Activated T-helper 2 cell treated with anti-CD3 and anti-CD28 coated beads, Interferon-gamma antibody, Interleukin-2, Interleukin-4, amounts not matched to agents 10 μg/mL and 5 μg/mL and 100 μg/mL, durations not matched to agents 14 hours and 24 hours and 36 hours (primary cell): ENCODE measurements at places on chromosomes 3 and 15.

GRCh38 chr3:182713743-182714517 lies 79.4 kb upstream of the ATP11B start:
- peaks cover 11% of the 10 kb centered on the region for H3K4me1 ChIP-seq
- DNase-seq: no peak
- H3K36me3 ChIP-seq: no peaks in the 10 kb centered on the region
- H3K4me3 ChIP-seq: no peak overlapping the region

GRCh38 chr15:65740148-65740547 lies 51.9 kb downstream of the DENND4A start:
- H3K27ac ChIP-seq: no peak overlapping the region
- DNase-seq: no peak
- H3K36me3 ChIP-seq: peaks cover 62% of the 10 kb centered on the region
- peaks cover 10% of the 10 kb centered on the region for H3K4me1 ChIP-seq
- H3K4me3 ChIP-seq: no peak overlapping the region

GRCh38 chr3:41234823-41235721 lies 35.8 kb downstream of the CTNNB1 start:
- H3K4me3 ChIP-seq: no peak overlapping the region
- H3K4me1 ChIP-seq: peaks cover 4% of the 10 kb centered on the region
- H3K36me3 ChIP-seq: peaks cover 92% of the 10 kb centered on the region
- no peaks in the 10 kb centered on the region for H3K27me3 ChIP-seq

DNA sequence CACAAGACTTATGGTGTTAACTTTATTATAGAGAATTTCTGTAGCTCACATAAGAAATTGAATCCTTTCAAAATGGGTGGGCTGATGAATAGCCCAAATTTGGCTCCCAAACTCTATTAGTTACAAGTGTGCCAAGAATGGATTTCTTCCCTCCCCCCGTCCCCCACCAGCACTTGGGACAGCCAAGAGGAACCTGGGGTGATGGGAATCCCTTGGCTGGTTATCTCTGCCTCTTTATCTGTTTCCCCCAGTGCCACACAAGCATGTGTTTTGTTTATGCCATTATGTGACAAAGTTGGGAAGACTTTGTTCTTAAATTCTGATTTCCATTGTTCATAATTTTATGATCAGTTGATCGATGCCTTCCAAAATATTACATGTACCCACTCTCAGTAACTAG lies 28.3 kb downstream of the CMSS1 start:
- H3K27me3 ChIP-seq: no peaks in the 10 kb centered on the region
- peaks cover 7% of the 10 kb centered on the region for H3K36me3 ChIP-seq
- no peak overlapping the region for H3K4me3 ChIP-seq
- H3K27ac ChIP-seq: peak overlapping the region; percentile 9
- peaks cover 26% of the 10 kb centered on the region for H3K4me1 ChIP-seq
- no peak for DNase-seq

- peaks cover 15% of the 10 kb centered on the region for H3K27me3 ChIP-seq
- no peak overlapping the region for H3K27ac ChIP-seq
- no peaks in the 10 kb centered on the region for H3K4me1 ChIP-seq
- H3K36me3 ChIP-seq: no peaks in the 10 kb centered on the region
- no peak for DNase-seq
These were observed 57.0 kb downstream of the SRGAP3 start for GRCh38 chr3:9192248-9193025.

GRCh38 chr3:181622365-181622764 lies 89.4 kb upstream of the SOX2 start:
- no peaks in the 10 kb centered on the region for H3K4me1 ChIP-seq
- H3K27ac ChIP-seq: no peak overlapping the region
- no peaks in the 10 kb centered on the region for H3K36me3 ChIP-seq
- DNase-seq: no peak
- no peaks in the 10 kb centered on the region for H3K27me3 ChIP-seq
- H3K4me3 ChIP-seq: no peak overlapping the region

- peaks cover 68% of the 10 kb centered on the region for H3K36me3 ChIP-seq
- peaks cover 4% of the 10 kb centered on the region for H3K4me1 ChIP-seq
- no peaks in the 10 kb centered on the region for H3K27me3 ChIP-seq
- no peak overlapping the region for H3K27ac ChIP-seq
- DNase-seq: no peak
- H3K4me3 ChIP-seq: no peak overlapping the region
These were observed 47.8 kb upstream of the USP50 start for GRCh38 chr15:50594311-50594710.

- H3K4me1 ChIP-seq: peaks cover 74% of the 10 kb centered on the region
- H3K27ac ChIP-seq: no peak overlapping the region
- no peaks in the 10 kb centered on the region for H3K27me3 ChIP-seq
- peaks cover 3% of the 10 kb centered on the region for H3K36me3 ChIP-seq
These were observed 305.6 kb upstream of the STT3B start for GRCh38 chr3:31227131-31227562.

DNA sequence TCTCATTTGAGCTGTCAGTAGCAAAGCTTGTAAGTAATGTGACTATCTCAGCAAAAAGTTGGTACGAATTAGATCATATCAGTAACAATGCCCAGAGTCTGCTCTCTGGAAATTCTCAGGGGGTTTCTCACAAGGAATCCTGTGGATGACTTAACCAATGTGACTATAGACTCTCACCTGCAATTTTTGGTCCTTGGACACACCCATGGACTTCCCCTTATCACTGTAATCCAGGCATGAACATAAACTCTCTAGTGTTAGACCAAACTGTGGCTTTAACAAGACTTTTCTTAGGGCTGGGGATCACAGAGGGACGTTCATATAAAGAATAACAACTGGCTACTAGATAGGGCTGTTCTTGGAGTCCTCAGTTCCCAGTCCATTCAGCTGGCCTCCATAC lies 3.9 kb upstream of the ZNF80 start:
- H3K27ac ChIP-seq: peak overlapping the region; percentile 36
- no peaks in the 10 kb centered on the region for H3K27me3 ChIP-seq
- DNase-seq: no peak
- H3K4me1 ChIP-seq: peaks cover 36% of the 10 kb centered on the region

DNA sequence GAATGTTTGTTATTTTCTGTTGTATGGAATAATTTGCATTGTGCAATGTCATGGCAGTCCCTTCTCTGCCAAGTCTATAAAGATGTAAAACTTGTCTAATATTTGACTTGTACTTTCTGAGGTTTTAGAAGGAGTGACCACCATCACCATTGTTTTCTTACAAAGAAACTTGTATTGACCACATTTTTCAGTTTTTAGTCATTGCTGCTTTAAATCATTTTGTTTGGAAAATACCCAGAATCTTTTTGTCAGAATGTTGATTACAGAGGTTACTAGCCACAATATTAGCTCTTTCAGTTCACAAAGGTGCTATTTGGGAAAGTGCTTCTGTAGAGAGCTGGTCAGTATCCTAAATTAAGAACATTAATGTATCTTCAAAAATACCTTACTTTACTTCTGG lies 532.4 kb upstream of the GBE1 start:
- H3K36me3 ChIP-seq: no peaks in the 10 kb centered on the region
- DNase-seq: no peak
- no peak overlapping the region for H3K27ac ChIP-seq
- no peak overlapping the region for H3K4me3 ChIP-seq
- no peaks in the 10 kb centered on the region for H3K4me1 ChIP-seq

- no peaks in the 10 kb centered on the region for H3K36me3 ChIP-seq
- H3K27ac ChIP-seq: no peak overlapping the region
- DNase-seq: no peak
- H3K27me3 ChIP-seq: no peaks in the 10 kb centered on the region
- no peak overlapping the region for H3K4me3 ChIP-seq
These were observed 12.3 kb downstream of the ABTB1 start for GRCh38 chr3:127684871-127685707.

GRCh38 chr3:168040607-168041208 lies 55.0 kb downstream of the GOLIM4 start:
- no peaks in the 10 kb centered on the region for H3K36me3 ChIP-seq
- no peaks in the 10 kb centered on the region for H3K4me1 ChIP-seq
- H3K4me3 ChIP-seq: no peak overlapping the region
- H3K27ac ChIP-seq: no peak overlapping the region
- DNase-seq: no peak

- no peaks in the 10 kb centered on the region for H3K27me3 ChIP-seq
- peaks cover 5% of the 10 kb centered on the region for H3K4me1 ChIP-seq
- H3K27ac ChIP-seq: no peak overlapping the region
These were observed 15.6 kb downstream of the SNAP23 start for GRCh38 chr15:42511007-42511391.

DNA sequence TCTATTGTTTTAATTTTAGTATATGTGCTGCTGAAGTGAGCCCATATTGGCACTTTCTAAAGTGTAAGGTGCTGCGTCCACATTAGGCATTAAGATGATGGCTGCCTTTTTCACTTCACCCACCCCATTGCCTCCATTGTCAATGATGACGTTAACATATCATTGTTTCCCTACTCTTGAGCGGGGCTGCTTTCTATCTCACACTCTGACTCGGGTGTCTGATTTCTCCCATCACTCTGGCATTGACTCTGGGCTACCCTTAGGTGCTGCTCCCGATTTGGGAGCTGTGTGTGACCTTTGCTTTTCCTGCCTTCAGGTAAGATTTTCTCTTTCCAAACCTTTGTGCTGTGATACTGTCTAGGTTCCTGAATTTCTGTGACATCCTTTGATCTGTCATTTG lies 28.8 kb downstream of the CGNL1 start:
- H3K27ac ChIP-seq: no peak overlapping the region
- peaks cover 2% of the 10 kb centered on the region for H3K27me3 ChIP-seq
- no peaks in the 10 kb centered on the region for H3K36me3 ChIP-seq
- DNase-seq: no peak
- no peak overlapping the region for H3K4me3 ChIP-seq

DNA sequence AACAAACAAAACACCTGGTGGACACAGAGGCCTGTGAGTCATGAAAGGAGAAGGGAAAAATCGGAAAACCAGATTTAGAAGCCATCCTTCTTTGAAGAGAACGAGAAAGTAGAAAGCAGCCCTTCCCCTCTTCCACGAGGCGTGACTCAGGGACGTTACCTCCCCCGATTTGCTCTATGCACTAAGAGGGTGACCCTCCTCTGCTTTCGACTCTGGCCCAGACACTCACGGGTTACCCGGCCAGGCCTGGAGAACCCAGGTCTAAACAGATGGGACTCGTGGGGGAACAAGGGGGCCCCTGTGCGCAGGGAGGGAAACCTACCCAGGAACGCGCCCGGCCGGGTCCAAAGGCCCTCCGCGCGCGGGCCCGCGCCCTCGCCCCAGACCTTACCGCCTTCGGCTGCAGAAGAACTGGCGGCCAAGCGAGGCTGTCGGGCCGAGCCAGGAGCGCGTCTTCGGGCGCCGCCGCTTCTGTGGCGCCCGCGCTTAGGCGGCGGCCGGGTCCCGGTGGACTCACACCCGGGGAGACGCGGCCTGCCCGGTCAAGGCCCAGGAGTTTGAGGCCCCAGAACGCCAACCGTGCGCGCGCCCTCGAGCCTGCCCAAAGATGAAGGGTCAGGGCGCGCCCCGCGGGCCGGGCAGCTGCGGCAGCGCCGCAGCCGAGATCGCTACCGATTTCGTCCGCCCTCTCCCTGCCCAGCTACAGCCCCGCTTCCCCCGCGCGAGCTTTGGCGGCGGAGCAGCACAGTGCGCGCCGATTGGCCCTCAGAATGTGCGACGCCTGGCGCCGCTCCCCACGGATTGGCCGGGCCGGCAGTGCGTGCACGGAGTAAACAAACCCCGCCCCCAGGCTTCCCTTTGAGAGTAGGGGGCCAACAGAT lies at the start of gene TFDP2:
Gene TFDP2 (minus strand): TSS at position 753 of the 881 bp plus-strand sequence. CDS start 47,795 bp downstream, outside the sequence.
- H3K4me1 ChIP-seq: peaks cover 30% of the 10 kb centered on the region
- H3K36me3 ChIP-seq: no peaks in the 10 kb centered on the region
- peaks cover 3% of the 10 kb centered on the region for H3K27me3 ChIP-seq
- H3K27ac ChIP-seq: peak within 1 kb of the TSS; percentile 64
- peak within 1 kb of the TSS; percentile 84 for H3K4me3 ChIP-seq
- DNase-seq: peak; percentile 86

GRCh38 chr3:140753865-140754754 lies 76.2 kb downstream of the TRIM42 start:
- H3K4me1 ChIP-seq: no peaks in the 10 kb centered on the region
- no peaks in the 10 kb centered on the region for H3K36me3 ChIP-seq
- no peak for DNase-seq
- peaks cover 20% of the 10 kb centered on the region for H3K27me3 ChIP-seq
- no peak overlapping the region for H3K27ac ChIP-seq

- no peaks in the 10 kb centered on the region for H3K27me3 ChIP-seq
- H3K4me3 ChIP-seq: peak overlapping the region; percentile 15
- no peak for DNase-seq
- peaks cover 10% of the 10 kb centered on the region for H3K36me3 ChIP-seq
- H3K27ac ChIP-seq: peak overlapping the region; percentile 96
- H3K4me1 ChIP-seq: peaks cover 40% of the 10 kb centered on the region
These were observed 54.3 kb downstream of the LIPC start for GRCh38 chr15:58486062-58486461.

DNA sequence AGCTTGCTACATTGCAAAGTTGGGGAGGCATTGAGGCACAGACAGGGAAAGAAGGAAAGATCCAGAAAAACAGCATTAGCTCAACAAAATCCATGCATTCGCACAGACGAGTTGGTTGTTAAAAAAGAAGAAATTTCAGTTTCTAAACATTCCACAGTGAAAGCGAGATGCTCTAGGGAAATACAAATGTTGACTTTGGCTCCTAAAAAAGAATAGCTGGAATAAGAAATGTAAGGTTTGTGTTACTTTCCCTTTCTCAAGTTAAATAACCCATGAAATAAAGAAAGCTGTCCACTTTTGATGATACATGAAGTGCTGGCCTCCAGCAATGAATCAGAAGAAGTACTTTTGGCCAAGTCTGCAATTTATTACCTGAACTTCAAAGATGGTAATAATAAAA lies 465.1 kb downstream of the ERC2 start:
- no peaks in the 10 kb centered on the region for H3K36me3 ChIP-seq
- peaks cover 3% of the 10 kb centered on the region for H3K4me1 ChIP-seq
- H3K27ac ChIP-seq: no peak overlapping the region
- H3K27me3 ChIP-seq: peaks cover 4% of the 10 kb centered on the region
- no peak overlapping the region for H3K4me3 ChIP-seq
- DNase-seq: no peak

DNA sequence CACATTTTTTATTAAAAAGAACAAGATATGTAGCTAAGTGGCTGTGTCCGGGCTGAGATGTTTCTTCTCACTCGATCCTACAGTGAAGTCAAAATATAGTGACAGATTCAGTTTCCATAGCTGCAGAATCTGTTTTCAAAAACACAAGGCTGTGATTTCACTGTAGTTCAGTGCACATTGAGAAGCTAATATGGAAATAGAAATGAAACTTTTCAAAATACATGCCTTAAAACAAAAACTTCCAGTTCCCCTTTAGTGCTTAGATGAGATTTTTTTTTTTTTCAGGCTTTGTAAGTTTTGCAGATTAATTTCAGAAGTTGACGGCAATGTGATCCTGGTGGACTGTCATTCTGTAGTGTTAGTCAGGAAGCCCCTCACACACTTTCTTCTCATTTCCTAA lies 23.8 kb upstream of the TRAK1 start:
- no peak overlapping the region for H3K27ac ChIP-seq
- H3K4me3 ChIP-seq: no peak overlapping the region
- peaks cover 1% of the 10 kb centered on the region for H3K4me1 ChIP-seq
